Omental fat pad (tissue), 4 donors: ENCODE measurements at places on chromosomes 2 and 18. TPM values are rescaled to one million over a fixed set of nuclear protein-coding genes. Genes with fewer than 3 reads are reported as not detected.

The PSMD1 gene
- 64.8 TPM for total RNA-seq

DNA sequence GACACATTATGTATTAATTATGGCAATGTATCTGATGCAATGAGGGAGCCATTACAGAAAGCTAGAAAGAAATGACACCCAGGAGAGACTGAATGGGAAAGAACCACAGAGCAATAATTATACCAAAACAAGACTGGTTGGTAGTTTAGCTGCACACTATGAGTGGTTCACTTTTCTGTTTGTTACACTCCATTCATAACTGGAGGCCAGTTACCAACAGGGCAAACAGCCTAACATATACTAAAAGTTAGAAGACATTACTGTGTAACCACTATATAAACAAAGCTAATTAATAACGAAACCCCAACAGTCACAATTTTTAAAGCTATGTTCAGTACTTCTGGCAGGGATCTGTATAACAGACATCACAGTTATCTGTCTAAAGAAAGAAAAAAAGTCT, 49.4 kb downstream of the NBAS start:
- DNase-seq, result no peak

DNA sequence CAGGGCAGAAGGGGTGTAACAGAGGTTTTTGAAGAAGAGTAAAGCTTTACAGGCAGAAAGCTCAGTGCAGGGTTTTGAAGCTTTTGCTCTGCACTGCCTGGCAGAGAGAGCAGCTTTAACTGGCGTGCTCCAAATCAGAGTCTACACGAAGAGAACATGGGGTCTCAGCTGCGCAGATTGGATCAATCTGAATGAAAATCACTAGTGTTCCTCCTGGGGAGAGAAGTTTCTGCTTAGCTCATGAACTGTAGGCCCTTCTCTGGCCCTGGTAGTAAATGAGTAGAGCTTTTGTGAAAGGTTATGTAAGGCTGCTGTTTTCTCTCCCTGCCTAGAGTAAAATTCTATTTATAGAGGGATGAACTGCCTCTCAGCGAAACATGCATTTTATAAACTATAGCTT, 13.6 kb downstream of the DCC start:
- no peak for DNase-seq

DNA sequence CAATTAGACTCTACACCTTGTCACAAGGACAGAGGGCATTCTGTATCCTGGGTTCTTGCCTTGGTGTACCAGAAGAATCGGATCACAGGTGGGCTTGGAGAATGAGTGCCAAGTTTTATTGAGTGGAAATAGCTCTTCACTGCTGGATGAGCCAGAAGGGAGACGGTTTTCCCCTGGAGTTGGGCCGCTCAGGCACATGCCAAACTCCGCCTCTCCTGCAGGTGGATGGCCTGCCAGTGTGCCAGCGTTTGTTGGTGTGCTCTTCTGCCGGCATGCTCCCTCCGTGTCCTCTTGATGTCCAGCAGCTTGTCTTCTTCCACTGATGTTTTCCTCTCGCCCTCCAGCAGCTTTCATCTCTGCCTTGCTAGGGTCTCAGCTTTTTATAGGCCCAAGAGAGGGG, 115.5 kb upstream of the RAB27B start:
- DNase-seq, result no peak

DNA sequence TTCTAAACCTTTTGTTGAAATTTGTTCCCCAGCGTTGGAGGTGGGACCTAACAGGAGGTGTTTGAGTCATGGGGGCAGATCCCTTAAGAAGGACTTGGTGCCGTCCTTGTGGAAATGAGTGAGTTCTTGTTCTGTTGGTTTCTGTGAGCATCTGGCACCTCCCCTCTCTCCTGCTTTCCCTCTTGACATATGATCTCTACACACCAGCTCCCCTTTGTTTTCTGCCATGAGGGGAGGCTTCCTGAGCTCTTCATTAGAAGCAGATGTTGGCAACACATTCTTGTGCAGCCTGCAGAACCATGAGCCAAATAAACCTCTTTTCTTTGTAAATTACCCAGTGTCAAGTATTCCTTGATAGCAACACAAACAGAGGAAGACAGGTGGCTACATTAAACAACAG, 23.8 kb downstream of the NABP1 start:
- DNase-seq, result no peak

DNA sequence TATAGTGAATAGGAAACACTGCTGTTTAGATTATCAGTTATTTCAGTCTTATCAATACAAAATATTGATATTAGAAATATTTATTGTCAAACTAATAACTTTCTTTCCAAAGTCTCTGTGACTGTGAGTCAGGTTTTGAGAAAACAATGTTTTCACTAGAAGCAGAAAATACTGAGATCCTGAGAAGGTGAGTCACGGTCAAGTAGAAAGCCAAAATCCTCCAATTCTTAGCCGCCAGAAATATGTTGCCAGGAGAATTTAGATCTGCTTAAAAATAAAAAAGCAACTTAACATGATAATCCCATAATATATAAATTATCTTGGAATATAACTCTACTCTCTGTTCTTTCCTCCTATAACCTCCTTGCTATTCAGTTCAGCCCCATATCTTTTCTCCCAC, 181.9 kb upstream of the NRXN1 start:
- DNase-seq, result no peak

GRCh38 chr2:40249577-40249976, 202.3 kb downstream of the SLC8A1 start:
- no peak for DNase-seq

- DNase-seq, result no peak
Measured at GRCh38 chr18:66900837-66901236, 296.9 kb upstream of the CDH19 start.

DNA sequence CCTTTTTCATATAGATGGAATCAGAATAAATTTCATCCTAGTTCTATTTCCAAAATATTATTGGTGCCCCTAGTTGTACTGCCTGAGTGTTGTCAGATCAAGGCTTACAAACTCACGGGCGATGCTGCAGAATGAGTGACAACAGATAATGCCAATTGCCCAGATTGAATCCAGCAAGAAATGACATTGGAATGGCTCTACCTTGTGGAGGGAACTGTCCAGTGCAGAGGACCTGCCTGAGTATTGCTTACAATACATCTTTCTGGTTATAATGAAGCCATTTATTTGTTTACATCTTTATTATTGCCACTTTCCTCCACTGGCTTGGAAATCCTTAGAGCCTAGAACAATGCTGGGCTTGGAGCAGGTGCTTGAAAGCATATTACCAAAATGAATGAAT, 7.8 kb upstream of the IL1R2 start:
- DNase-seq, result no peak

DNA sequence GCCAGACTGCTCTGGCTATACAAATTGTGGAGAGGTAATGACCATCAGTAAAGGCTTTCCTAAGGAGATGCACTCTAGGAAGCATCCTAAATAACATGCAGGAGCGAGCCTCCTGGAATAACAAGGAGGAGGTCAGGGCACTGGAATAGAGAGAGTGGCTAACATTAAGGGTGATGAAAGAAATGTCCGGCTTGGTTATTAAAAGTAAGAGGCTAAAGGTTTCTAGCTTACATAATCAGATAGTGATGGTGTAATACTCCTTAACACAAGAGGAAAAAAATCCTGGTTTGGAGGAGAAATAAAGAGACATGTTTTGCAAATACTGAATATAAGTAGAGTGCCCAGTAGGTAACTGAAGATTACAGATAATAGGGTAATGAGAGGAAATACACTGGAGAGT, 365.7 kb downstream of the ZEB2 start:
- no peak for DNase-seq

The ZFAND2B gene
- total RNA-seq, result 36.3 TPM
